ENCODE measurements at places on chromosomes 4 and X.

- DNase-seq, result no peak
These were observed 140.9 kb downstream of the PAPSS1 start for GRCh38 chr4:107579099-107579498.

- DNase-seq, result no peak
These were observed 1498.1 kb upstream of the PCDH10 start for GRCh38 chr4:131650951-131651350.

DNA sequence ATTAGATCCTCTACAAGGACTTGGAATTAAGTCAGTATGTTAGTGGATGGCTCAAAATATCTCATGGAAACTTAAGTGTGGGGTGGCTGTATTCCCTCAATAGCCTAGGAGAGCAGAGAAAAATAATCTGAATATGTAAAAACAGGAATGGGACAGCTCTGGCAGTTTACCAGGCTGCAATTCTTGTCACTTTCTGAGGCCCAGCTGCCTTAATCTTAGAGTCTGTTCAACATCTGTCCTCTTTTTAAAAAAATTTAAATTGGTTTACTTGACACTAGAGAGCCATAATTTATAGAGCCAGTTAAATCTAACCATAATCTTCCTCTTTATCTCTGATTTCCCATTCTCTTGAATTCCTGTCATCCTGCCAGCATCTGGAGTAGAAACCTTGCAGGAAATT, 109.2 kb upstream of the CXCL13 start:
- DNase-seq, result no peak

DNA sequence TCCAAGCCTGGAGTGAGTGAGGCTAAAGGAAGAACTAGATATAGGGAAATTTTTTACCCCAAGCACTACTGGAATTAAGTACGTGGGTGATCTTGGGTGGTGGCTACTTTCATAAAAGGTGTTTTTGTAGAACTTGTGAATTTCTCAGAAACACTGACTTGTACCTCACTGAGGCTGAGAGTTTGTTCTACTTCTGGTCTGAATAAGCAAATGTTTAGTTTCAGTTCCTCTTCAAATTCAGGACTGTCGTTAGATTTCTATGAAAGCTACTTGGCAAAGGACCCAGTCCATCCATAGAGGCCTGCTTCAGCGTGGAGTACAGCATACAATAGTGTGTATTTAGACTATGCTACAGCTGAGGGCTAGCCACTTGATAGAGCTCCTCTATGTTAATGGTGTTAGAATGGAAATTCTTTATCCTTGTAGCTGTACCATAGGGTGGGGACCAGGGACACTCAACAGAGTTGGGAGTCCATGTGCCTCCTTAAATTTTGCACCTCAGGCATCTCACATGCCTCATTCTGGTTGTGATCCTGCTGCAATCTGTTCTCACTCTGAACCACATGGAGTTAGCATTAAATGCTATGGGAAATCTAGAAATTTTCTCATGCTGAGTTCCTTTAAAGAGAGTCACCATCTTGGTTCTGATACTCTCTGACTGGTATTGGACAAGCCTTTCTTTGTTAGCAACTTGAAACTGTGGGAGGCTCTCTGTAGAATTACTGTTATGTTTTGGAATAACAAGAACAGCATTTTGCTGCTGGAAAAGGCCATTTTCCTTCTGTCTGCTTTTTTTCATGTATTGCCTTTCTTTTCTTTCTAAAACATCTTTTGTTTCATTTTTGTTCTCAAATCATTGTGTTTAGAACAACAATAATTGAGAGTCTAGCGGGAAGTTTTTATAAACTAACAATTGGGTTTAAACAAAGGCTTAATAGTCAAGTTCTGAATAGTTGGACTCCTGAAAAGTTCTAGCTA, 86.8 kb downstream of the PDGFRA start:
- no peak for DNase-seq

GRCh38 chr4:117447925-117448324, 362.5 kb upstream of the TRAM1L1 start:
- no peak for DNase-seq

GRCh38 chr4:189445613-189446012, 495.1 kb upstream of the FRG1 start:
- no peak for DNase-seq

GRCh38 chr4:7285244-7286094, 93.1 kb downstream of the SORCS2 start:
- DNase-seq, result no peak

GRCh38 chrX:45788941-45789348, 588.3 kb upstream of the DIPK2B start:
- no peak for DNase-seq

DNA sequence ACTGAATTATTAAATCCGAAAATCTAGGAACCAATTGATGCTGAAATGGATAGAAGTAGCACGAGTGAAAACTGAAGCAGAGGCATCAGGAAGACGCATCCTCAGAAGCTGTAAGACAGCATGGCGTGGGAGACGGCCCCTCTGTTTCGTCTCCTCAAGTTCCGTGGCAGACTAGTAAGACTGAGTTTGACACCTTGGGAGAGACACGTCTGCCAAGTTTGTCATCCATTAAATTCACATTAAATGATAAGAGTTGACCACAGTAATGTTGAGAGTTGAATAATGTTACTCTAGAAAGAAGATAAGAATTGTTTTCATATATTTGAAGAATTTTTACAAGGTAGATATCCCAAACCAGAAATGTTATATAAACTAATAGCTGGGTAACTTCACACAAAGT, 736.1 kb upstream of the FRG1 start:
- DNase-seq, result no peak

DNA sequence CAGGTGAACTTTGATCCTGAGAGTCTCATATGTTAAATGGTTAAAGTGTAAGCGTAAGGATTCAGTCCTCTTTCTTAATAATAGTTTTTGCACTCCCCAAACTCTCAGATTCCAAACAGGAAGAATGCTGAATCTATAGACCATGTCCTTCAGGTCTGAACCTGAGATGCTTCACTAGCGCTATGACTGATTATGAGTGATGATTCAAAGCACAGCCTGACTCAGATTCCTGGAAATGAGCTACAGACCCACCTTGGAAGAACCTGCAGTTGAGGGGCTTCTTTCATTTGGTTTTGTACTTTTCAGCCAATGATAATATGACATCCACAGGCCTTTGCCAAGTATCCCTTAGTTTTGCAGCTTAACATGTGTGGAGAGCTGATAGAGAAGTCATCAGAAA, 1.4 kb downstream of the EDNRA start:
- DNase-seq, result no peak

- DNase-seq, result no peak
These were observed 145.4 kb downstream of the REELD1 start for GRCh38 chr4:146359771-146360170.

- no peak for DNase-seq
These were observed 431.6 kb downstream of the INPP4B start for GRCh38 chr4:142414366-142414990.

All from BJ (cell line).